ELF-1 (cell line): ENCODE measurements at places on chromosomes 2 and 18.

- peak; percentile 87 for DNase-seq
These were observed 704 bp upstream of the ODC1 start for GRCh38 chr2:10448576-10449485.

DNA sequence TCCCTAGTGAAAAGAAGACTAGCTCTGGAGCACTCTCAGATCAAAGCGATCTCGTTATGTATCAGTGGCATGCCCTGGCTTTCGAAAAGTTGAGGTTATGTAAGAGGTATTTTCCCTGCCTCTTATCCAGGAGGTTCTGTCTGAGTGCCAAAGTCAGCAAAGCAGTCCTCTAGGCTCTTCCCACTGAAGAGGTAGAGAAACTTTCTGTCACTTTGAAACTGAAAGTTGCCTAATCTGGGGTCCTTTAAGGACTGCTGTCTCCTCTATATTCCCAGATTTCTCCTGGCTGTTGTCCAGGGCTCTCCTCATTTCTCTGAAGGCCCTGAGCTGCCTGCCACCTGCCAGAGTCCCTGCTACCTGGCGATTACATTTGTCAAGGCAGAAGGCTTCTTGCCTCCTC is 96.3 kb downstream of the B3GNT2 start:
- DNase-seq, result no peak

DNA sequence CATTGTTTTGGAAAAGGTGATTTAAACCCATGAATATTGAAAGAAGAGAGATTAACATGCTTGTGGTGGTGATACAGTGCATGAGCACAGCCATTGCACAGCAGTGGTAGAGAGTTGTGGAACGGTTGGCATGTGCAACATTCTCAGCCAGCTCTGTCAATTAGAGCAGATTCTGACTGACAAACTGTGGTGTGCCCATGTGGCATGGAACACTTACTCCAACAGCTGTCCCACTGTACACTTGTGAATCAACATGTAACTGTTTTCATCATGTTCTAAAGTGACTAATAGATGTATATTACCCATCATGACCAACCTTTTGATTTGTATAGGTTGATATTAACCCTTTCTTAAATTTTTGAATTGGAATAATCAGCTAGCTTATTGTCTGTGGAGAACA is 55.6 kb downstream of the PKP4 start:
- DNase-seq, result no peak

GRCh38 chr2:96085541-96086355 is 30.6 kb downstream of the ADRA2B start:
- DNase-seq, result no peak

GRCh38 chr18:31010601-31011000 is 31.9 kb downstream of the DSC3 start:
- no peak for DNase-seq

- no peak for DNase-seq
These were observed 39.2 kb downstream of the DPYSL5 start for GRCh38 chr2:26887151-26887550.

GRCh38 chr2:3021720-3022119 is 355.9 kb downstream of the EIPR1 start:
- no peak for DNase-seq

DNA sequence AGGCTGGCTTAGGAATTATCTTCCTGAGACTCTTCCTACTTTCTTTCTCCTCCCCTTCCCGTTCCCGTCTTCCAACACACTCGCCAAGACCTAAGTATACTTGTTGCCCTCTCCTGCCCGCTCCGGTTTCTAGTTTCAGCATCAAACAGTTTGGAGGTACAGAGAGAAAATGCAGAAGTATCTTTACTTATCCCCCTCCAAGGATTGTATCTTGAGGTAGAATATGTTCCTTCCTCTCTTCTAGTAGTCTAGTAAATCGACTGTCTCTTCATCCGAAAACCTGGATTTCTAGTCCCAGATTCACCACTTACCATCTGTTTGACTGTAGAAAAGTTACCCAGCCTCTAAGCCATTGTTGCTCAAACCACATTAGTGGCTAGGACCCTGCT is 755 bp downstream of the EIF4E2 start:
- no peak for DNase-seq

DNA sequence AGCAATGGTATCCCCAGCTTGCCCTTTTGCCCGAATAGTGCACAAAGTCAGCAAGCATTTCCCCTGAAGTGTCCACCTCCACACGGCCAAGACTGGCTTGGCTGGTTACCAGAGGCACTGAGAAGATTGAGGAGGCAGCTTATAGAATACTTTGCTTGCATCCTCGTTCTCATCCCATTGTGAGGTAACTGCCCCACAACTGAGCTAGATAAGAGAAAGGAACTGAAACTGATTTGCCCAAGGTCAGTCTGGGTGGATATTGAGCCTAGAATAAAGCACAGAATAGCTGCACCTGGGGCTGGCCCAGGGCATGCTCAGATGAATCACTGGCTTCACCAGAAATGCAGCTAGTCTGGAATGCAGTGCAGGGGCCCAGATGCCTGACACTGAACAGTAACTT is 32.7 kb upstream of the MAP4K3 start:
- DNase-seq, result peak; percentile 66

- no peak for DNase-seq
These were observed 567.2 kb downstream of the SATB2 start for GRCh38 chr2:198890490-198890889.

GRCh38 chr2:61887717-61888266 is 664 bp downstream of the CCT4 start:
- DNase-seq, result peak; percentile 21

- no peak for DNase-seq
These were observed 129.2 kb upstream of the KCNH7 start for GRCh38 chr2:162967811-162968210.

DNA sequence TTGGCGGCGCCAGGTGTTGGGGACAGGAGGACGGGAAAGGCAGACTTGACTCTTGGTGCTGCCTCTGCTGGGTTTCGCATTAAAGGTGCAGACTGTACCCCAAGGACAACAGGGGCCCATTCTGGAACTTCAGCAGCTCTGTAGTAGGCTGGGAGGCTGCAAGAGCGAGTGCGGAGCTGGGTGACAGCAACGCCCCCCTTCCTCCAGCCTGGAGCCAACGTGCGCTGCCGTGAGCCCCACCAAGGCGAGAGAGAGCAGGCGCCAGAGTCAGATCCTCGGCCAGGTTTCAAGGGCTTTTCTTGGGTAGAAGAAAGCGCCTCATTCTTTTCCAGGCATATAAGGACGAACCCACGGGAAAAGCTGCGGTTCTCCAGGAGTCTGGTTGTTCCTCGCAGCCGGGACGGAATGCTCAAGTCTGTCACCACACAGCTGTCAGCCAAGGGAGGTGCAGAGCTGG is 1.9 kb downstream of the DOK6 start:
- peak; percentile 28 for DNase-seq

DNA sequence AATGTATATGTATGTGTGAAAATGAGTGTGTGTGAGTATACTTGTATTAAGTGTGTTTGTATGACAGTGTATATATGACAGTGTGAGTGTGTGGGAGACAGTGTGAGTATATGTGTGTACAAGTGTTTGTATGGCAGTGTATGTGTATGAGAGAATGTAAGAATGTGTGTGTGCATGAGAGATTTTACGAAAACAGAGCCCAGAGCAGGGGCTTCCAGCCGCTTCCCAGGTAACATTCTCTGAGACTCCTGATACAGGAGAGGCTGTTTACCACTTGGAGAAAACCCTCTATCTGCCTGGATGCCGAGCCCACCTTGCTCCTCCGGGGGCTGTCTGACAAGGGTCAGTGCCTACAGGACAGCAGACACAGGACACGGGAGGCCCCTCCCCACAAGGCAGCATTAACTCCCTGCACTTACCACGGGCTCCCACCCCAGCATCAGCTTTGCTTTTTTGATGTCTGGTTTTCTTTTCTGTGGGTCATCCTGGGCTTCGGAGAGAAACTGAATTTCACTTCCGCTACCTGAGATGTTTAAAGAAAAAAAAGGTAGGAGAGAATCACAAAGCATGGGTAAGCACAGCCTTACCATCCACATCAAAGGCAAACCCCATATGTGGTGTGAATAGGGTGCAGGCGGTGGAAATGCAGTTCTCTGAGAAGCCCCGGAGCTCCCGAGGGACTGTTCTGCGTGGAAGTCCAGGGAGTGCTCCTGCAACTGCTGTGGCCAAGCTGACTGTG is 97.6 kb downstream of the UXS1 start:
- DNase-seq, result no peak

DNA sequence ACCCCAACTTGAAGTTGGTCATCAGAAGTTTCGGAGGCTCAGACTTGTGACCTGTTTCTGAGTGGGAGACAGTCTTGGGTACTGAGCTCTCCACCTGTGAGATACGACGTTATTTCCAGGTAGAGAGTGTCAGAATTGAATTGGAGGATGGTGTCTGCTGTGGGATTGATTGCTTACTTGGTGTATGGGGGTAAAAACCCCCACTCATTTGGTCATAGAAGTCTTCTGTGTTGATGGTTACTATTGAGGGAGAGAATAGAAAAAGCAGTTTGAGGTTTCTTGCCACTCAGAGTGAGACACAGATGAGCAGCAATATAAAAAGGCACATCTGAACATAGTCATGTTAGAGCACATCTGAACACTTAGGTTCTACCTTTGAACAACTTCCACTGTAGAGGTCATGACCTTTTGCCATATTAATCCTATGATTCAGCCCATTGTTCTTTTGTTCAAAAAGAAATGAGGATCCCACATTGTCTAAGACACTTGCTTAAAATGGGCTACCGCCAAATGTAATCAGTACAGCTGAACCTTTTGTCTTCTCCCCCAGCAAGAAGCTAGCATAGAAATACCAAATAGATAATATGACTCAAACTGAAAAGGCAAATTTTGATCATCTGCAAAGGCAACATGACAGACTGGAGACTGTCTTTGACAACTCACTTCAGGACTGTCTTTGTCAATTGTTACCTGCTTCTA is 73.3 kb downstream of the NAB1 start:
- no peak for DNase-seq

GRCh38 chr2:235358981-235359471 is 134.8 kb upstream of the AGAP1 start:
- DNase-seq, result no peak

- no peak for DNase-seq
These were observed 41.3 kb upstream of the SLC1A4 start for GRCh38 chr2:64947885-64948284.

- no peak for DNase-seq
These were observed 126.3 kb upstream of the BCL2L11 start for GRCh38 chr2:110994250-110994961.

DNA sequence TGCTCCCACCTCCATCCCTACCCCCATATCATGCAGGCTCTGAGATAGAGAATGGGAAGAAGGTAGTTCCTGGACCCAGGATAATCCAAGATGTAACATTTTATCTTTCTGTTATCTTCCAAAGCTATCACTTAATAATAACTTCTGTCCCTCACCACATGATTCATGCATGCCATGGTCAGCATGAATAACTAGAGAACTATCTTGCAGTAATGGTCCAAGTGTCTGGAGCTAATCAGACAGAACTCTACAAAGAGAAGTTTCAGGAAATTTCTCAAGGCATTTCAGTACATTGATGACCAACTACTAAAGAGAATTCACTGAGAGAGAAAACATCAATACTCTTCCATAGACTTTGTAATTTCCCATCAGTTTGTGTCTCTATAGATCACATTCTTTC is 1469.7 kb upstream of the PIK3C3 start:
- no peak for DNase-seq

DNA sequence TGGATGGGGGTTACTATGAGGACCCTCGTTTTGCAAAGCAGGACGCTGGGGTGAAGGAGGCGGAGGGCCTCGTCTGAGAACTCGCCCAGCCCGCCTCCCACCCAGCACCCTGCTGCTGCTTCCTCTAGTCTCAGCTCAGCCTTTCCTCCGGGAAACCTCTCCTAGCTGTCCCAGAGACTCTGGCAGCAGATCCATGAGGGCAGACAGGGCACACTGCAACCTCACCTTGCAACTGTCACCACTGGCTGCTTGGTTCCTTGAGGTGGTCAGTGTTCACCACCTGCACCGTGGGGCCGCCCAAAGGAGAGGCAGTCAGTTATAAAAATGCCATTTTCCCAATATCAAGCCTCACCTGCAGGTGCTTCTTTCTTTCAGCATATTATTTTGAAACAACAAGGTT is 45.6 kb downstream of the PARD6G start:
- no peak for DNase-seq

DNA sequence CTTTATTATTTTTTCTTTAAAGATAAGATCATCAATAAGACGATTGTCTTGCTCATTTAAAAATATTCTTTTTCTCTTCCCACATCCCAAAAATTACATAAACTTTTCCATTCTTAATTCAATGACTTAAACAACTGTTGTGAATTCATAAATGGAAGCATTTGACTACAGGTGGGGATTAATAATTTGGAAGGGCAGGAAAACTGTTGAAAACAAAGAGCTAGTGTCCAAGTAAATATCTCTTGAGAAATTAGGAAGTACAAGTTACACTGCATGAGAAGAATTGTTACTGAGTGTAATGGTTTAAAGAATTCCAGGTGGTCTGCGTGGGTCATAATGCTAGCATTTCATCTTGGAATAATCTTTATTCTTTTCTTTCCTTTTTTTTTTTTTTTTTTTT is 634.8 kb upstream of the ZEB2 start:
- DNase-seq, result no peak

GRCh38 chr2:54586494-54586893 is 130.4 kb downstream of the SPTBN1 start:
- no peak for DNase-seq

DNA sequence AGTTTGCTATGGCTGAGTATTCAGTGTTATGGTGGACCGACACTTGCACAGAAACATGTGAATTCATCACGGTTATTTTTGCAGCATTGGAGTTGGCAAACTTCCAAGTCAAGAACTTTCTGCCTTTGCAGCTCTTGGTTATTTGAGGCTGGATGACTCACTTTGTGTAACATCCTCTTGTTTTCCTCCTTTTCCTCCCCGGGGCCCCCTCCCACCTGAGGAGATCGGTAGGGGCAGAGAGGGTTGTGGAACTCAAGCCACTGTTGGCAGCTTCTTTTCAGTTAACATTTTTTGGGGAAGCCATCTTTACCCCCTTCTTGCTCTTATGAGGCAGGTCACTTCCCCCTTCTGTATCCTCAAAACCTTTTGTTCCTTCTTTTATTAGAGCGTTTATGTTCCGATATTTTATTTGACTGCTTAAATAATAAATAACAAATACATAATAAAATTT is 48.6 kb downstream of the DDX1 start:
- DNase-seq, result no peak

- DNase-seq, result no peak
These were observed 826 bp downstream of the KCNE4 start for GRCh38 chr2:223052548-223053483.

- DNase-seq, result no peak
These were observed 24.9 kb upstream of the SLC3A1 start for GRCh38 chr2:44250376-44250775.

DNA sequence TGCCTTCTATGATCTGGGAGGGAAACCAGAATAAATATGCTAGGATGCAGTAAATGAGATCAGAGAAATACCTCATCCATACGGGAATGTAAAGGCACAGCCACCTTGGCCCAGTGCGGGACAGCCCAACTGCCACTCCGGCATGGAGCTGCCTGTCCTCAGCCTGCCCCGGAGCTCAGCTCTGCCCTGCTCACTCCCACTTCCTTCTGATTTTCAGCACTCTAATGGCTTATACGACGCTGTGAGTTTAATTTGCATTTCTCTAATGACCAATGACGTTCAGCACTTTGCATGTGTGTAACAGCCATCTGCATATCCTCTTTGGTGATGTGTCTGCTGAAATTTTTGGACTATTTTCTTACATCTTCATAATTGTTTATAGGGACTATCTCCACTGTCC is 172.5 kb upstream of the RAB6C start:
- DNase-seq, result no peak
